ENCODE measurements at places on chromosomes 2 and 18.

GRCh38 chr2:113021312-113021711 lies 16.1 kb downstream of the IL36A start:
- DNase-seq = no peak

DNA sequence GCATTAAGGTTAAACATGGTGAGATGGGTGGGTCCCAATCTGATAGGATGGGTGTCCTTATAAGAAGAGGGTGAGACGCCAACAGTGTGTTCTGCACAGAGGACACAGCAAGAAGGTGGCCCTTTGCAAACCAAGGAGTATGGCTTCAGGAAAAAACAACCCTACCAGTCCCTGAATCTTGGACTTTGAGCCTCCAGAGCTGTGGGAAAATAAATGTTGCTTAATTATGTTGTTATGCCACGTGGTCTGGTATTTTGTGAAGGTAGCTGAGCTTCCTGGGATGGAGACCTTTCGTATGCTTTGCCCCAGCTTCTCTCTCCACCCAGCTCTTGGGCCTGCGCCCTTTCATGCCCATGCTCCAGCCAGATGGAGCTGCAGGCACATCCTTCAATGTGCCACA lies 114.2 kb upstream of the EPC2 start:
- no peak for DNase-seq

- no peak for DNase-seq
These were observed 73.7 kb upstream of the SLC1A4 start for GRCh38 chr2:64915510-64915900.

DNA sequence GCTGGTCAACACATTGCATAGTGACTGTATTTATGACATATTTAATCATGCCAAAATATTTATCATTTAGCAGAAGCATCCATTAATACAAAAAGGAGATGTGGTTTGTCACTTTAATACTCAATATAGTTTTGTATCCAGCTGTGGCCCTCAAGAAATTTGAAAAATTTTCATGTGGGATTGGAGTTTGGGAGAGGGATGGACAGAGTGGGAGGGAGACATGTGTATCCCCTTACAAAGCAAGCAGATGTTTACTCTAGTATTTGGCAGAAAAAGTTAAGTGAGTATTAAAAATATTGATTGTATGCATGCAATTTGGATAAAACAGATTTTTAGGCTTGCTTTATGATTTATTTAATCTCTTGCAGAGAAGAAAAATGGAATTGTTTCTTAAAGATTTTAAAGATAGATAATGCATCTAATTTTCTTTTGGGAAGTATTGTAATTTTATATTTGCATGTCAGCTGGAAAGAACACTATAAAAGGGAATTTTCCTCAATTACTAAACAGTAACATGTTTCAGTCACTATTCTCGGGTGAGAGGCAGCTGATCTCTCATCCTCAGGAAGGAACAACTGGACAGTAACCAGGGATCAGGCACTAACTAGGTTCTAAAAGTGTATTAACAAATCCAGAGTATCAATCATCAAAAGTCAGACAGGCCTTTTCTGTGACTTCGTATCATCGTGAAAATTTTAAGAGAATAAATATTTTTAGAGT lies 1184.7 kb upstream of the NXPH2 start:
- DNase-seq = no peak

GRCh38 chr18:12008181-12008767 lies 27.0 kb downstream of the IMPA2 start:
- DNase-seq = no peak

GRCh38 chr18:36406805-36407204 lies 109.3 kb downstream of the FHOD3 start:
- DNase-seq = no peak

DNA sequence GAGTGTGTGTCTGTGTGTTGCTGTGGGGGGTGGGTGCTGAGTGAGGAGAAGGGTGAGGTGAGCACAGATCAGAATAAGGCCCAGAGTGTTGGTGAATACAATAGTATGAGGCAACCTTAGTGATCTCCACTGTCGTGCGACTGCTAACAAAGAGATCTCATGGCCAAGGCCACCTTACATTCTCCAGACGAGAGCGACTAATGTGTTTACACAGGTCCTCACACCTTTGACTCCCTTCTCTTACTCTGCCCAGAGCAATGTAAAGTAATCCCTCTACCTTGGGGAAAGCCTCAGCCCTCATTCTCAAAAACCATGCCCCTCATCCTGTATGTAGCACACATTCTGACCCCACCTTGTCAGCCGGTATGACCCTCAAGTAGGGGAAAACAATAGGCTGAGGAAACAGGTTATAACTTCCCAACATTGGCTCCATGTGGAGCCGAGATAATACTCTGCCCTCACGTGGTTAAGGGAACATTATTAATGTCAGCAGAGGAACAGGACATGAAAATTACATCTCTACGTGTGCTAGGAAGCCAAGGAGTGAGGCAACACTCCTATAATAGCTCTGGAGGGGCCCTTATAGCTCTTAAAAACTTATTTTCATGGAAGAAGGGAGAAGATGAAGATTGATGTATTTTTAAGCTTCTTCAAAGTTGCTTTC lies 323.0 kb upstream of the NT5C1B start:
- DNase-seq = no peak

Data from activated CD4-positive, alpha-beta T cell treated with anti-CD3 and anti-CD28 coated beads for 1 hour (primary cell).